ENCODE measurements at places on chromosomes 2 and 18. TPM values are rescaled to one million over a fixed set of nuclear protein-coding genes. Genes with fewer than 3 reads are reported as not detected.

The DYNAP gene
- total RNA-seq, result not detected

The DTNA gene
- total RNA-seq, result 32.2 TPM

The AQP4 gene
- not detected for total RNA-seq

The MC5R gene
- total RNA-seq, result not detected

The PLGLB1 gene
- 4.6 TPM for total RNA-seq

The ZBTB7C gene
- total RNA-seq, result 2.3 TPM

Measured in body of pancreas (tissue), 4 donors.